ENCODE measurements at places on chromosomes 2 and 18. TPM values are rescaled to one million over a fixed set of nuclear protein-coding genes. Genes with fewer than 3 reads are reported as not detected.

ALPG gene
- total RNA-seq: not detected

FBXO36 gene
- total RNA-seq: 2.2 TPM

SLC4A5 gene
- not detected for total RNA-seq

ANKRD62 gene
- total RNA-seq: not detected

MC2R gene
- not detected for total RNA-seq

CNGA3 gene
- total RNA-seq: not detected

C2orf76 gene
- total RNA-seq: 9.7 TPM

B3GNT7 gene
- total RNA-seq: under 0.01 TPM

DUSP19 gene
- 1.4 TPM for total RNA-seq

NCKAP1 gene
- 160 TPM for total RNA-seq

SLC30A3 gene
- total RNA-seq: under 0.01 TPM

SLC35F6 gene
- 25.6 TPM for total RNA-seq
